ENCODE measurements at places on chromosomes 11 and 22. TPM values are rescaled to one million over a fixed set of nuclear protein-coding genes. Genes with fewer than 3 reads are reported as not detected.

GRCh38 chr11:73257342-73258103 is 14.6 kb upstream of the P2RY6 start:
- no peak overlapping the region for H3K4me3 ChIP-seq
- no peaks in the 10 kb centered on the region for H3K4me1 ChIP-seq
- no peak overlapping the region for H3K27ac ChIP-seq
- H3K36me3 ChIP-seq = no peaks in the 10 kb centered on the region
- peaks cover 13% of the 10 kb centered on the region for H3K27me3 ChIP-seq

- H3K27me3 ChIP-seq = no peaks in the 10 kb centered on the region
- H3K4me1 ChIP-seq = peaks cover 10% of the 10 kb centered on the region
- peak overlapping the region; percentile 34 for H3K27ac ChIP-seq
These were observed 9.9 kb downstream of the TMPRSS13 start for GRCh38 chr11:117919341-117919740.

Gene OR8A1
- not detected for total RNA-seq

DNA sequence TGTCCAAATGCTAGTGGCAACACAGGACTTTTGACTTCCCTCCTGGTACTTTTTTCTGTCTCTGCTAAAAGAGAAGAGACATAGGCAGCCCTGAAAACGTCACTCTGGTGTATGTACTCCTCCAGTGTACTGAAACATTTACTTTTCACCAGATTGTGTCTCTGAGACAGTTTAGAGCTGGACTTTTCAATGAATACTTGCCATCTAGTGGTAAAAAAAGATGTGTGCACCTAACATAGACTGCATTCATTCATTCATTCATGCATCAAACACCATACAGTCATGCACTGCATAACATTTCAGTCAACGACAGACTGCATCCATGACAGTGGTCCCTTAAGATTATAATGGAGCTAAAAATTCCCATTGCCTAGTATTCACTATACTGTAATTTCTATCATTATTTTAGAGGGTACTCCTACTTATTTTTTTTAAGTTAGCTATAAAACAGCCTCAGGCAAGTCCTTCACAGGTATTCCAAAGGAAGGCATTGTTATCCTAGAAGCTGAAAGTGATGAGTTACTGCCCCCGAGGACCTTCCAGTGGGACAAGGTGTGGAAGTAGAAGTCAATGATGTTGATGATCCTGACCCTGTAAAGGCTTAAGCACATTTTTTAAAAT is 186.2 kb downstream of the SPON1 start:
- peaks cover 12% of the 10 kb centered on the region for H3K27me3 ChIP-seq
- H3K27ac ChIP-seq = no peak overlapping the region
- no peaks in the 10 kb centered on the region for H3K36me3 ChIP-seq
- no peak for DNase-seq
- no peak overlapping the region for H3K4me3 ChIP-seq

Gene GALNT18
- 5.0 TPM for total RNA-seq

DNA sequence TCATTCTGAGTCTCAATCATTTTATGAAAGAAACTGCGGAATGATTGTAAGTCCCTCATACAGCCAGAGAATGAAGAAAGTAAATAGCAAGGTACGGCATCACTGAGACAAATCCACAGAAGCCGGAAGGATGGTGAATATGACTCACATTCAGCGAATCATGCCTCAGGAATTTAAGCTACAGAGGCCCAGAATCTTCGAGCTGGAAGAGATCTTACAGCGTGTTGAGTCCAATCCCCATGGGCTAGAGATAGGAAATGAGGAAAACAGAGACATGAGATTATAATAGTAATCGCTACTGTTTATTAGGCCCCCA is 173.2 kb downstream of the KIF18A start:
- no peak overlapping the region for H3K4me3 ChIP-seq
- H3K36me3 ChIP-seq = no peaks in the 10 kb centered on the region
- no peaks in the 10 kb centered on the region for H3K4me1 ChIP-seq
- no peak overlapping the region for H3K27ac ChIP-seq
- no peak for DNase-seq
- H3K27me3 ChIP-seq = no peaks in the 10 kb centered on the region

Gene ZMAT5
- total RNA-seq = 26.9 TPM

DNA sequence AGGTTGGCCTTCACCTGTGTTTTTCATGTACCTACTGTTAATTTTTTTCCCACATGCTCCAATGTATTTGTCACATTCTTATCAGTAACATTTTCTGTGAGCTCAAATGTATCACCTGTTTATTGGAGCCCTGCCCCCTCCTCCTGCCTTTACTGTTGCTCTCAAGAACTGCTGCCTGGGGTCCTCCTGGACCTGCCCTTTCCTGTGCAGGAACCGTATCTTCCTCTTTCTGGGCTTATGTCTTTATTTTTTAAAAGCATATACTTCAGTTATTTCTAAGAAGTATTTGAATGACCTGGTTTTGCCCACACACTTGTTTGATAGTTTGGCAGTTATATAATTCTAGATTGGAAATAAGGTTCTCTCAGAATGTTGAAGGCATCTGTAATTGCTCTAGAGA is 5.9 kb downstream of the FAM118B start:
- H3K4me3 ChIP-seq = no peak overlapping the region
- no peaks in the 10 kb centered on the region for H3K27me3 ChIP-seq
- H3K36me3 ChIP-seq = no peaks in the 10 kb centered on the region
- peaks cover 19% of the 10 kb centered on the region for H3K4me1 ChIP-seq

GRCh38 chr11:128701086-128701485 is 7.2 kb downstream of the FLI1 start:
- H3K4me1 ChIP-seq = peaks cover 88% of the 10 kb centered on the region
- peaks cover 78% of the 10 kb centered on the region for H3K36me3 ChIP-seq
- H3K27me3 ChIP-seq = no peaks in the 10 kb centered on the region
- H3K4me3 ChIP-seq = no peak overlapping the region

GRCh38 chr11:84069048-84069447 is 782.9 kb upstream of the CCDC90B start:
- H3K27me3 ChIP-seq = no peaks in the 10 kb centered on the region
- H3K36me3 ChIP-seq = no peaks in the 10 kb centered on the region
- no peak overlapping the region for H3K27ac ChIP-seq
- H3K4me3 ChIP-seq = no peak overlapping the region
- DNase-seq = no peak

Gene CNIH2
- 1.5 TPM for total RNA-seq

DNA sequence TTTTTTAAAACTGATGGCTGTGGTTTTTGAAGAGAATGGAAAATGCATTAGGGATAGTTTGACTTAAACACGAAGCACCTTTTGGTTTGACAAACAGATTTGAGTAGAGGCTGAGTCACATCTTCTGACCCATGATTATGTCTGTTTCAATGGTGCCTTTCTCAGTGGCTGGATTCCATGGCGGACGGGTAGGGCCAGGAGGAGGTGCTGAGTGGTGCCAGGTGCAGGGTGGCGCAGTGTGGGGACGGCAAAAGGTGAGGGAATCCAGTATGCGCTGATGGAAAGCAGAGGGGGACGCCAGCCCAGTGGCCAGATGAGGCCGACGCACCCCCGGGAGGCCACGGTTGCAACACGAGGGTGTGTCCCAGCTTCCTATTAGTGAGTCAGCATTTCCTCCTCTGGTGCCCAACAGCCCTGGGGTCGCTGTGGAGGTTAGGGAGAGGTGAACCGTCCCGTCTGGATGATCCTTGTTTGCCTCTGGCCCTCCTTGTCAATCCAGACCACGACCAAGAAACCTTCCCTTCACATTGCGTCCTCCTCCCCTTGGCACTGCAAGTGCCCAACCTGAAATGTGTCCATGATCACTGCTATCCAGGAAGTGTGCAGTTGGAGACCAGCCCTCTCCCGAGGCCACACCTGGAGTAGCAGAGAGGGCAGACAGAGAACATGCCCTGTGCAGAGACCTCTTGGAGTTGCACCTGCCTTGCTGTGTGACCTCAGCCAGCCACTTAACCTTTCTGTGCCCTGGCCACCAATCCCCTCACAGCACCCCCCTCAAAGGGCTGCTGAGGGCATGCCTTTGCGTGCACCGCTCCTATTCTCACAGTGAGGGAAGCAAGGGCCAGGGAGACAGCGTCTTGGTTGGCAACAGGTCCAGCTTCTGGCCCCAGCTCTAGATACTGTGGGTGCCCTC is 32.5 kb upstream of the ATXN10 start:
- no peak overlapping the region for H3K27ac ChIP-seq
- no peak overlapping the region for H3K4me3 ChIP-seq
- no peak for DNase-seq
